ENCODE measurements at places on chromosomes 11 and 22. TPM values are rescaled to one million over a fixed set of nuclear protein-coding genes. Genes with fewer than 3 reads are reported as not detected.

SIK2 gene
- polyA plus RNA-seq: 22.4 TPM

DNA sequence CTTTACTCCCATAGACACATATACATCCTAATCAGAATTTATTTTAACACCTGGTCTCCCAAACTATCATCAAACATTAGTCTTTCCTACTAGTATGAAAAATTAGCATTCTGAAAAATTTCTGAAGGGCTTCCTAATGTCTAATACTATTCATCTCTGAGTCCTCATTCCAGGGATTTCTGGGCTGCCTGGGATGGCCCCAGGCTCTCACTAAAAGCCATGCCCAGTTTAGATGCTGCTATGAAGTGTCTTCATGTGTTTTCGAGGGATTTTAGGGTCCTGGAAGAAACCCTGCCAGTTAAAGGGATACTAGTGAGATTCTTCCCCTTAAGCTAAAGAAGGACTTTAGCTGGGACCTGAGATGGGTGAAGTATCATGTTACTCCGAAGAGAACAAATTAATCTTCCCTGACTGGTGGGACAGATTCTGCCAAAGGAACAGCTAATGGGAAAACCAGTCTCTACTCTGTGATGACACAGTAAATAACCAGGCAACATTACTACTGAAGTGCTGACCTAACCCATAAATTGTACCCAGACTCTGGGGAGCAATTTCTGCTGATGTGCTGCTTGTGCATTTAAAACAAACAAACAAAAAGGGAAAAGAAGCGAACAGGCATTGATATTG, 342.6 kb downstream of the SOX6 start:
- no peak for DNase-seq

DNA sequence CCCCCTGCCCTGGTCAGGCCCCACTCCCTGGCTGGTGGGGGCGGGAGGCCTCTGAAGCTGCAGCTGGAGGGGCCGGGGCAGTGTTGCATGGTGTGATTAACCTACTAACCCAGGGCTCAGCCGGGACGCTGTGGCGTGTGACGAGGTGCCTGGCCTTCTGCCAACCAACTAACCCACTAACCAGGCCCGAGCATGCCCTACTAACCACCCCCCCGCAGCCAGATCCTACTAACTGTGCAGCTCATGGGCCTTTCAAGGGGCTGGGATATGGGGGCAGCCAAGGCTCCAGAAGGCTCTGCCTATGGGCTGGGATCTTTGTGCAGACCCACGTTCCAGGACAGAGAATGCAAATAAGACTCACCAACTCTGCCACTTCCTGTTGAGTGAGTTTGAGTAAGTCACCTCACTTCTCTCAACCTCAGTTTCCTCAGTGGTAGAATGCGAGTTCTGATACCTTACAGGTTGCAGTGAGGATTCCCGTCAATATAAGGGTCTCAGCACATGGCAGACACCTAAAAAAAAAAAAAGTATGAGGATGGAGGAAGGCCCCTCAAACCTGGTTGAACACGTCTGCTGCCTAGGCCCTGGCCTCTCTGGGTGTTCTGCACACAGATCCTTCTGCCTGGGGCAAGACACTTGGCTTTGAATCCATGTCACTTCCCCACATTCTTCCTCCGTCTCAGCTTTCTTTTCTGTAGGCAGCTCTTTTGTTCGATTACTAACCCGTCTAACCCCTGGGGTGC, 14.1 kb downstream of the MIAT start:
- DNase-seq: no peak

DNA sequence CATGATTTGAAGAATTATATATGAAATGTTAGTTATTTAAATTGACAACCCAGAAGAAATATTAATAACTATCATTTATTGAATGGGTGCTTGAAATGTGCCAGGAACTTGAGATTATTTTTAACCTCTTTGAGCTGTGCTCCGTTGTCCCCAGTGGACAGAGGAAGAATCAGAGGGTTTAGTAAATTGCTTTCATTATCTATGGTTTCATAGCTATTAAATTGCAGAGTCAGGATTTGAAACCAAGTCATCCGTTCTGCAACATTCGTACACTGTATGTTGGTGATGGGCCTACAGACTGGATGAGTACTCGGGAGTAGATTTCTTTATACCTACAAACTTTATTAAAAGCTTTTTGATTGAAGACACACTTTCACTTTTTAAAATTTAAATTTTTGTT, 4.9 kb downstream of the HSD17B12 start:
- no peak for DNase-seq

- no peak for DNase-seq
These were observed 26.0 kb upstream of the POLD3 start for GRCh38 chr11:74566146-74566960.

- no peak for DNase-seq
These were observed 1000.9 kb downstream of the DLG2 start for GRCh38 chr11:84626256-84626655.

- no peak for DNase-seq
These were observed 18.9 kb upstream of the FIBIN start for GRCh38 chr11:26974996-26975395.

FOLH1 gene
- polyA plus RNA-seq: 17.7 TPM

GRCh38 chr11:123797541-123797940, 8.6 kb downstream of the OR6M1 start:
- DNase-seq: no peak

SMTN gene
- polyA plus RNA-seq: 32.2 TPM

DNA sequence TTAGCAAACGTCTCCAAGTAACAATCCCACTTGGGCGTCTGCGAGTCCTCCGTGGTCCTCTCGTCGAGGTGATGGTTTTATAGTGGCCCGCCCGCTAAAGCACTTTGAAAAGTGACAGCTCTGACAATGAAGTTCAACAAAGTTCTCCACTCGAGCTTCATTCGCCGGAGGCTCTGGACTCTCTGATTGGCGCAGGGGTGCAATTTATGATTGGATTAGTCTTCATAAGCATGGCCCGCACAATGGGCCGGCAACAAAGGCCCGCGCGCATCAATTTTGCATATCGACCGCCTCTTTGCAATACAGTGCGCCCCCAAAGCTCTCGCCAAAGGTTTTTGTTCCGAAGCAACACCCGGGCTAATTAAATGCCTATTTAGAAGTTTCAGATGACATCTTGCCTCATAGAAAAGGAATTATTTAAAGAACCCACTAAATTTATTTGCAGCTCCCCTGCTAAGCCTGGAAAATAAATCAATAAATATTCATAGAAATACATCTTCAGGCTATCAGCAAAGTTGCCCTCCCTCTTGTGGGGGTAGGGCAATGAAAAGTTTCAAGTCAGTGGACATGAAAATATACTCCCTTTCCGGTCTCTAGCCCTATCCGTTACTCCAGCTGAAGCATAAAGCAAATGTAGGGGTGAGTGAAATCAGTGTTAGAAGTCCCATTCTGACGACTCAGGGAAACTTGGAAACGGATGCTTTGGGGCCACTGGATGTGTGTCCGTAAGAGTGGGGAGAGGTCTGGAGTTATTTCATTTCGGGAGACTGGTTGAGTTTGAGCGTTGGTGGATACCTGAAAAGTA, at the start of gene DBX1:
DBX1 (minus strand) TSS at position 51 of the 805 bp plus-strand sequence. CDS start 151 bp downstream, outside the sequence.
- no peak for DNase-seq

- no peak for DNase-seq
These were observed 155.8 kb upstream of the MTMR2 start for GRCh38 chr11:96079691-96080090.

GRCh38 chr11:112200252-112200651, 24.9 kb downstream of the BCO2 start:
- no peak for DNase-seq
